M059J (cell line): ENCODE measurements at places on chromosomes 1 and 21. TPM values are rescaled to one million over a fixed set of nuclear protein-coding genes. Genes with fewer than 3 reads are reported as not detected.

OR2L3 gene
- total RNA-seq: not detected in 2 replicates

- DNase-seq: no peak
These were observed 263.7 kb downstream of the OMA1 start for GRCh38 chr1:58282623-58283387.

GRCh38 chr1:216332003-216332402, 91.2 kb downstream of the USH2A start:
- DNase-seq: no peak

DNA sequence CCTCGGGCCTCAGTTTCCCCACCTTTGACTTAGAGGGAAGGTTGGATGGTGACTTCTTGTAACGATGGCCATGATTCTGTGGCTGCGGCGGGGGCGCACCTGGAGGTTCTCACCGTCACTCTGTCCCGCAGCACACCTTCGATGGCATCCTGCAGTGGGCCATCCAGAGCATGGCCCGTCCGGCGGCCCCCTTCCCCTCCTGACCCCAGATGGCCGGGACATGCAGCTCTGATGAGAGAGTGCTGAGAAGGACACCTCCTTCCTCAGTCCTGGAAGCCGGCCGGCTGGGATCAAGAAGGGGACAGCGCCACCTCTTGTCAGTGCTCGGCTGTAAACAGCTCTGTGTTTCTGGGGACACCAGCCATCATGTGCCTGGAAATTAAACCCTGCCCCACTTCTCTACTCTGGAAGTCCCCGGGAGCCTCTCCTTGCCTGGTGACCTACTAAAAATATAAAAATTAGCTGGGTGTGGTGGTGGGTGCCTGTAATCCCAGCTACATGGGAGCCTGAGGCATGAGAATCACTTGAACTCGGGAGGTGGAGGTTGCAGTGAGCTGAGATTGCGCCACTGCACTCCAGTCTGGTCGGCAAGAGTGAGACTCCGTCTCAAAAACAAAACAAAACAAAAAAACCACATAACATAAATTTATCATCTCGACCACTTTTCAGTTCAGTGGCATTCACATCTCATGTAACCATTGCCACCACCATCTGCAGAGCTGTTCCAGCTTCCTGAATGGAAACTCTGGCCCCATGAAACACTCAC, 2.1 kb upstream of the PFKL start:
- DNase-seq: peak; percentile 82

SLFNL1 gene
- total RNA-seq: 0.15 TPM in 1 of 2 replicates, not detected in the other

GRCh38 chr1:162081316-162081715, 11.8 kb downstream of the NOS1AP start:
- DNase-seq: peak; percentile 92
